ENCODE measurements at places on chromosomes 6 and 20. TPM values are rescaled to one million over a fixed set of nuclear protein-coding genes. Genes with fewer than 3 reads are reported as not detected.

- H3K36me3 ChIP-seq: no peaks in the 10 kb centered on the region
- DNase-seq: no peak
- H3K27ac ChIP-seq: no peak overlapping the region
- no peaks in the 10 kb centered on the region for H3K27me3 ChIP-seq
- no peaks in the 10 kb centered on the region for H3K4me1 ChIP-seq
Observed at GRCh38 chr6:61810047-61810446, 476.0 kb downstream of the KHDRBS2 start.

GRCh38 chr6:12261502-12261901, 28.7 kb upstream of the EDN1 start:
- no peaks in the 10 kb centered on the region for H3K36me3 ChIP-seq
- H3K4me3 ChIP-seq: no peak overlapping the region
- H3K27me3 ChIP-seq: peaks cover 15% of the 10 kb centered on the region
- no peaks in the 10 kb centered on the region for H3K4me1 ChIP-seq
- DNase-seq: no peak

GRCh38 chr6:143074670-143075318, 14.1 kb downstream of the AIG1 start:
- no peak overlapping the region for H3K4me3 ChIP-seq
- H3K27me3 ChIP-seq: no peaks in the 10 kb centered on the region
- H3K27ac ChIP-seq: no peak overlapping the region
- no peak for DNase-seq

DNA sequence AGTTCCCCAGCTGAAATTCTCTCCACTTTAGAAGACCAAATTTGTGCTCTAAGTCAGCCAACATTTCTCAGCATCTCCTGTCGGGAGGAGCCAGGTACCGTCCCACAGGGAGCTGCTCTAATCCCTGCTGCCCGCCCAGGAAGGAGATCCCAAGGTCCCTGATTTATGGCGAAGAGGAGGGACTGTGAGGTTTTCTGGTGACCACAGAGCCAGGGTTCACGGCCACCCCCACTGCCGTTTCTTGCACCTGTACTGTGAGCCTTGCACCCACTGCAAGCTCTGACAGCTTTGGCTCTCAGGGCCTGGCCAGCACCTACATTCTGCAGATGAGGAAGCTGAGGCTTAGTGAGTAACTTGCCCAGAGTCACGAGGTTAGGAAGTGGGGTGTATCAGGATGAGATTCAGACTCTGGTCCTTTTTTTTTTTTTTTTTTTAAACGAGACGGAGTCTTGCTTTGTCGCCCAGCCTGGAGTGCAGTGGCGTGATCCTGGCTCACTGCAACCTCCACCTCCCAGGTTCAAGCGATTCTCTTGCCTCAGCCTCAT, 34.9 kb downstream of the FOXC1 start:
- DNase-seq: no peak
- H3K27me3 ChIP-seq: no peaks in the 10 kb centered on the region
- H3K4me1 ChIP-seq: no peaks in the 10 kb centered on the region

- H3K27ac ChIP-seq: no peak overlapping the region
- no peak overlapping the region for H3K4me3 ChIP-seq
- no peaks in the 10 kb centered on the region for H3K4me1 ChIP-seq
Observed at GRCh38 chr20:24096864-24097450, 108.4 kb upstream of the GGTLC1 start.

GRCh38 chr6:89281779-89282246, 33.3 kb downstream of the GABRR2 start:
- H3K4me1 ChIP-seq: no peaks in the 10 kb centered on the region
- peaks cover under 1% of the 10 kb centered on the region for H3K27me3 ChIP-seq
- H3K36me3 ChIP-seq: no peaks in the 10 kb centered on the region
- no peak overlapping the region for H3K27ac ChIP-seq
- H3K4me3 ChIP-seq: no peak overlapping the region

ADGRF1 gene
- total RNA-seq: not detected

- peaks cover 1% of the 10 kb centered on the region for H3K27me3 ChIP-seq
- H3K4me1 ChIP-seq: peaks cover 57% of the 10 kb centered on the region
- DNase-seq: peak; percentile 89
- H3K27ac ChIP-seq: peak overlapping the region; percentile 71
- no peaks in the 10 kb centered on the region for H3K36me3 ChIP-seq
- H3K4me3 ChIP-seq: peak overlapping the region; percentile 74
Observed at GRCh38 chr6:46011188-46012085, 4.2 kb downstream of the CLIC5 start.

RAMACL gene
- total RNA-seq: 0.52 TPM

DNA sequence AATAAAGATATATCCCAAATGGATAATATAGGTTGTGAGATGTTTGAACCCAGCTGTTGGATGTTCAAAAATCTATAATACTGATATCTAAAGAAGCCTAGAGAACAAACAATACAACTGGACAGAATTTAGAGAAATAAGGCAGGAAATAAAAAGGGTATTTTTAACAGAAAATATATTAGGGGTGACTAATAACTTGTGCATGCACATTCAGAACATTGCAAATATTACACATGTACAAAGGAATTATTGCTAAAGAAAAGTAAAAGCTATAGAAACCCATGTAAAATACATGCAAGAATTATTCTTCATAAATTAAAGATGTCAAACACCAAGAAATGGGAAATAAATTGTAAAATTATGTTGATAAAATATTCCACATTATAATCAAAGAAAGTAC, 32.7 kb upstream of the HCRTR2 start:
- no peak for DNase-seq
- no peak overlapping the region for H3K27ac ChIP-seq
- H3K36me3 ChIP-seq: no peaks in the 10 kb centered on the region
- no peaks in the 10 kb centered on the region for H3K27me3 ChIP-seq
- no peak overlapping the region for H3K4me3 ChIP-seq
- no peaks in the 10 kb centered on the region for H3K4me1 ChIP-seq

GRCh38 chr20:36362261-36362660, 56.1 kb downstream of the DLGAP4 start:
- no peak overlapping the region for H3K27ac ChIP-seq
- H3K27me3 ChIP-seq: no peaks in the 10 kb centered on the region
- DNase-seq: no peak
- no peaks in the 10 kb centered on the region for H3K36me3 ChIP-seq
- H3K4me1 ChIP-seq: no peaks in the 10 kb centered on the region

GRCh38 chr20:13841206-13841605, 56.4 kb downstream of the NDUFAF5 start:
- no peak overlapping the region for H3K4me3 ChIP-seq
- H3K4me1 ChIP-seq: no peaks in the 10 kb centered on the region
- no peaks in the 10 kb centered on the region for H3K36me3 ChIP-seq

- peaks cover 21% of the 10 kb centered on the region for H3K4me1 ChIP-seq
- H3K36me3 ChIP-seq: no peaks in the 10 kb centered on the region
- H3K27ac ChIP-seq: peak overlapping the region; percentile 82
- H3K27me3 ChIP-seq: peaks cover 5% of the 10 kb centered on the region
Observed at GRCh38 chr6:144214622-144215401, 64.5 kb downstream of the STX11 start.

UBE2V1 gene
- 124 TPM for total RNA-seq

DNA sequence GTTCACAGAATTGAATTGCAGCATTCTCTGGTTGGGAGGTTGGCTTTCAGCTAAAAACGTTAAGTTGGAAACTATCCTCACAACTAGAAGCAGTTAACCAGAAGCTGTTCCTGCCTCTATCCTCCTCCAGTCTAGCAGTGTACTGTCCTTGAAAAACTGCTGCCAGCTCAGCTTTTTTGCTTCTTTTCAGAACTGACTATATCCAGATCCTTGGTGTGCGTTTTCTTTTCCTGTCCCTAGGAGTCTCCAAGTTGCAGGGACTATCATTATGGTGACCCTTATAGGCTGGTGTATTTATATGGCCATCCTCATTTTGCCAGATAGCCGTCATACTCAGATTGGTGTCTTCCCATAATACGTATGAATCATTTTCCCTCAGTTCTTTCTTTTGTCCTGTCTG, 5.5 kb downstream of the ITCH start:
- peaks cover 43% of the 10 kb centered on the region for H3K4me1 ChIP-seq
- H3K36me3 ChIP-seq: peaks cover 32% of the 10 kb centered on the region
- H3K27me3 ChIP-seq: no peaks in the 10 kb centered on the region

DNA sequence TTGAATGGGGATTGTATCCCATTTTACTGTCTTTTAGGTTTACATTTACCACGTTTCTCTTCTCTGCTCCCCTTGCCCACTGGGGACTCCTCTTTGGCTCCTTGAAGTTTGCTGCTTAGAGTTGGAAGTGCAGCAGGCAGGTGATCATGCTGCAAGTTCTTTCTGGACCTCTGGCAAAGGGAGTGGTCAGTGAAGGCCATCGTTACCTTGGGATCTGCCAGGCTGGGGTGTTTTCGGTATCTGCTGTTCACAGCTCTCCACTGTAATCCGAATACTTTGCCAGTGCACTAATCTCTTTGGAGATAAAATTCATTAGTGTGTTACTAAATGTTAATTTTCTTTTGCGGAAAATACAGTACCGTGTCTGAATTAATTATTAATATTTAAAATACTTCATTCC, 9.1 kb upstream of the EFCAB8 start:
- no peak for DNase-seq
- H3K4me1 ChIP-seq: no peaks in the 10 kb centered on the region
- H3K4me3 ChIP-seq: no peak overlapping the region
- no peaks in the 10 kb centered on the region for H3K27me3 ChIP-seq

- peak; percentile 20 for DNase-seq
- H3K27ac ChIP-seq: no peak overlapping the region
- H3K4me1 ChIP-seq: peaks cover 26% of the 10 kb centered on the region
- no peaks in the 10 kb centered on the region for H3K36me3 ChIP-seq
Observed at GRCh38 chr6:148747471-148748165, 788 bp downstream of the UST start.

DNA sequence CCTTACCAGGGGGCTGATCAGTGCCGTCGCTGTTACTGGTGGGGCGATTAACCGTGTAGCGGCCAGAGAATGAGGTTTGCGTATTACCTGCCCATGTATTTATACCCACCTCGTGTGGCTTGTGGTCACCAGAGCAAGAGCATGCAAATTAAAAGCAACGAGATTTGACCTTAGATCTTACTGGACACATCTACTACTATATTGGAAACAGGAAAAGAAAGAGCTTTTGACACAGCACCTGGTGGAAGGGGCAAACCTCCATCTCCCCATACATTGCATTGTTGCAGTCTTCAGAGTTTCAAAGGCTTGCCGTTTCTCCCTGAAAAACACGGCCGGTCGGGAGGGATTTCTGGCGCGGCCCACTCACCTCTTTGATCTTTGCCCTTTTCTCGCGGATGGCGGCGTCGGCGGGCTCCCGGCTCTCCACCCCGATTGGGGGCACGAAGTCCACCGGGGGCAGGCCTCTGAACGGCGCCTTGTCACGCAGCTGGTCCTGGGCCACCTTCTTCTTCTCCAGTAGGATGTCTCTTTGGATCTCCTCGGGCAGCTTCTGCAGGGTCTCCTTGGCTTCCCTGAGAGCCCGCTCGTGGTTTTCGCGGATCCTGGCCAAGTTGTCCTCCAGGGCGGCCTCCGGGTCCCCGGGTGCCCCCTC, 1.3 kb downstream of the MAN1A1 start:
- no peaks in the 10 kb centered on the region for H3K27me3 ChIP-seq
- H3K4me1 ChIP-seq: peaks cover 35% of the 10 kb centered on the region
- H3K36me3 ChIP-seq: no peaks in the 10 kb centered on the region
- H3K4me3 ChIP-seq: peak overlapping the region; percentile 75

DNA sequence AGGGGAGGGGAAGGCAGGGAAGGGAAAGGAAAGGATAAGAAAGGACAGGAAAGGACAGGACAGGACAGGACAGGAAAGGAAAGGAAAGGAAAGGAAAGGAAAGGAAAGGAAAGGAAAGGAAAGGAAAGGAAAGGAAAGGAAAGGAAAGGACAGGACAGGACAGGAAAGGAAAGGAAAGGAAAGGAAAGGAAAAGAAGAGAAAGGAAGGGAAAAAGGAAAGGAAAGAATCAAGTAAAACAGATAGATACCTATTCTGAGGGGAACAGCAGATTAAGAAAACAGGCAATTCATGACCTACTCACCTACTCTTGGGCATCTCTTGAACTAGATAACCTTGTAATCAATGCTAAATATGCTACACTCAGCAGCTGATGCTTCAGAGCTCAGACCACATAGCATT, 265.4 kb downstream of the SYNE1 start:
- H3K27me3 ChIP-seq: peaks cover 4% of the 10 kb centered on the region
- H3K4me3 ChIP-seq: no peak overlapping the region
- H3K27ac ChIP-seq: no peak overlapping the region
- H3K4me1 ChIP-seq: no peaks in the 10 kb centered on the region
- H3K36me3 ChIP-seq: no peaks in the 10 kb centered on the region

TRAPPC3L gene
- total RNA-seq: 0.37 TPM

DNA sequence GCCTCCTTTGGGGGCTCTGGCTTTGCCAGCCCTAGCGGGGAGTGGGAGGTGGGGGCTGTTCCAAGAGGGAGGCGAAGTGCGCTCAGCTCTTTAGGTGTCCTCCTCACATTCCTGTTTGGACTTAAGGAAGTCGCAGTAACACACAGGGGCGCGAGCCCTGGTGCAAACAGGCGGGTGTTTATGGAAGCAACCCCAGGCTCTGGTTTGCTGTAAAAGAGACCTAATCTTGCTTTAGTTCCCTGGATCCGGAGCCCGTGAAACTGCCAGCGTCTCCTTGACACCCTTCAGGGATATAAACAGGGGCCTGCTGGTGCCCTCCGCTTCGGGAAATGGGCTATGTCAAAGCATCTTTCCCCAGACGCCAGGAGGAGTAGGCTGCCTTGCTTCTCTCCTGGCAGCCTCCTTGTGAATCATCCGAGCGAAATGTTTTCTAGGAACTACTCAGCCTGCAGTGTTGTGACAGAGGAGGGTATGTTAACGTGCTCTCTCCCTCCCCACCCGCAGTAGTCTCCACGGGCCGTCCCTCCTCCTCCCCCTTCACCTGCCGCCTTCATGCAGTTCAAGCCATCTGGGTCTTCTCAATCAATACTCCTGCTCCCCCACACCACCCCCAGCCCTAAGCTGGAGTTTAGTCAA, 168.0 kb upstream of the LRFN2 start:
- H3K4me1 ChIP-seq: no peaks in the 10 kb centered on the region
- no peak overlapping the region for H3K4me3 ChIP-seq
- peaks cover 13% of the 10 kb centered on the region for H3K27me3 ChIP-seq

DNA sequence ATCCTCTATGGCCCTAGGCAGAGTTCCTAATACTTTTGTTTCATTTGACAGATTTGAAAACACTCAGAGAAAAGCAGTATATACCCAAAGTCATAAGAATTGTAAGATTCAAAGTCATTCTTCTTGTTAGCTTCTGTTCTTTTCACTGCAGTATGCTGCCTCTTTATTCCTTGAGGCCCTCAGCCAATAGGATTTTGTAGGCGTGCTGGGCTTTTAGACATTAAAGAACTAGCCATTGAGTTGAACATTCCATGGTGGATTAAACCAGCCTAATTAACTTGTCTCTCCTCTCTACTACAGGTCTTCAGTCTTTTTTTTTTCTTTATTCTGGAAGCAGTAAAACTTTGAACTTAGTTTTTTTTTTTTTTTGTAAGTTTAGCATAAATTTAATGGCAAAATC, 186.3 kb downstream of the PLCB4 start:
- DNase-seq: no peak
- H3K4me1 ChIP-seq: no peaks in the 10 kb centered on the region
- H3K4me3 ChIP-seq: no peak overlapping the region
- H3K27ac ChIP-seq: no peak overlapping the region
- H3K36me3 ChIP-seq: no peaks in the 10 kb centered on the region

TTLL9 gene
- total RNA-seq: not detected

GRCh38 chr6:150720774-150721233, 121.1 kb downstream of the PLEKHG1 start:
- DNase-seq: no peak
- H3K27me3 ChIP-seq: no peaks in the 10 kb centered on the region
- no peak overlapping the region for H3K27ac ChIP-seq
- no peaks in the 10 kb centered on the region for H3K36me3 ChIP-seq
- H3K4me3 ChIP-seq: no peak overlapping the region
- no peaks in the 10 kb centered on the region for H3K4me1 ChIP-seq
